LoVo (cell line): ENCODE measurements at places on chromosomes 4 and X.

DNA sequence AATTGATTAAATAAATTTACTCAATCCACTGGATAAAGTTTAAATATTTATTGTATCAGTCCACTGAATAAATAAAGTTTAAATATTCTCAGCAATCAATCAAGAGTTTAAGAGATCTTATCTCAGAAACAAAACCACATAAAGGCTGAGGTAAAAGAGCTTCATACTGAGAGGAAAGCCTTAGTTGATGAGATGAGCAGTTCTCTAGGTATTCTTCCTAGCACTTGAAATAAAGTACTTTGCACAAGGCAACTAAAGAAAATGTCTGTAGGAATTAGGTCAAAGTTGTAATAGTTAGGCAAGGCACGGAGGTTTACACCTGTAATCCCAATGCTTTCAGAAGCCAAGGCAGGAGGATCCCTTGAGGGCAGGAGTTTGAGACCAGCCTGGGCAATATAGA lies 63.5 kb downstream of the UCHL1 start:
- peak; percentile 44 for DNase-seq

GRCh38 chr4:188688956-188689355 lies 549.7 kb downstream of the TRIML1 start:
- no peak for DNase-seq

DNA sequence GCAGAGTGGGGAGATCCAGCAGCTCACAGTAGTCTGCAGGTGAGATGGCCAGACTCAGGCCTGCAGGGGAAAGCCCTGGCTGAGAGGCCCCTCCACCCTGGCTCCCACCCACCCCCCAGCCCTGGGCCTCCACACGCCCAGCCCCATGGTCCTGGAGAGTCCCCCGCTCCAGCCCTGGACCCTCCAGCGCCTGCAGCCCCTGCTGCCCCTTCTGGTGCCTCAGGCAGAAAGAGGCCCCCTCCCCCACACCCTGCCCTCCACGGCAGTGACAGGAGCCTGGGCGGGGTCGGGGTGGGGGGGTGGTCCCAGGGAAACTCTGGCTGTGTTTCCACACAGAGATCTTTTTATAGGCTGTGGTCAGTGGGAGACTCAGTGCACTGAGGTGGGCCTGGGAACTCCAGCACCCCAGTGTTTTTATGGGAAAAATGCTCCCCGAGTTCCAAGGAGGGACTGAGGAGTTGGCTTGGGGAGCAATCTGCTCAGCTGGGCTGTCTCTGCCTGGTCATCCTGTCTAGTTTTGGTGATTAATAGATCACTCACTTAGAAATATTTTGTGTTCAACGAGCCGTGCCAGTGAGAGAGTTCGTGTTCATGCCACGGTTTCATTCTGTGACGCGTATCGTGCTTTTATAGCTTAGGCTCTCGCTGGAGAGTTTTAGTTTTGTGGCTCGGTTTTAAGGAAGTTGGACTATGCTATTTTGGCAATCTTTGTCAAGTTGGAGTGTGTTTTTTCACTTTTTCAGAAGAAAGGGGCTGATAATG lies 53.1 kb upstream of the HGFAC start:
- DNase-seq = no peak

DNA sequence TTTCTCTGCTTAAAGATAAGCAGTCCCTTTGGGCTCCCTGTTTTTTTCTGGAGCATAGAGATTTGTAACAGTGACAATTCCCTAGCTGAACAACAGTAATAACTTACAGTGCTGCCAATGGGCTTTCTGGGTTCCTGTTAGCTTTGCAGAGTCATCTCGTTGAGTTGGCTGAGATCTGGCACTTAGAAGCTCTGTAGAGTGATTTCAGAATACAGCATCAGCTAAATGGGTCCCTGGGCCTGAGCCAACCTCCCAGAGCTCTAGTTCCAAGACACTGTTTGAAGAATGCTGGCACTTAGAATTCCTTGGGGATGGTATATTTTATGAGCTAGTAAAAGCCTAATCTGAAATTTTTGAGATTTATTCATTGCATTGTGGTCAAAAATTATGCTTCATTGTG lies 43.5 kb upstream of the SERTM2 start:
- no peak for DNase-seq

DNA sequence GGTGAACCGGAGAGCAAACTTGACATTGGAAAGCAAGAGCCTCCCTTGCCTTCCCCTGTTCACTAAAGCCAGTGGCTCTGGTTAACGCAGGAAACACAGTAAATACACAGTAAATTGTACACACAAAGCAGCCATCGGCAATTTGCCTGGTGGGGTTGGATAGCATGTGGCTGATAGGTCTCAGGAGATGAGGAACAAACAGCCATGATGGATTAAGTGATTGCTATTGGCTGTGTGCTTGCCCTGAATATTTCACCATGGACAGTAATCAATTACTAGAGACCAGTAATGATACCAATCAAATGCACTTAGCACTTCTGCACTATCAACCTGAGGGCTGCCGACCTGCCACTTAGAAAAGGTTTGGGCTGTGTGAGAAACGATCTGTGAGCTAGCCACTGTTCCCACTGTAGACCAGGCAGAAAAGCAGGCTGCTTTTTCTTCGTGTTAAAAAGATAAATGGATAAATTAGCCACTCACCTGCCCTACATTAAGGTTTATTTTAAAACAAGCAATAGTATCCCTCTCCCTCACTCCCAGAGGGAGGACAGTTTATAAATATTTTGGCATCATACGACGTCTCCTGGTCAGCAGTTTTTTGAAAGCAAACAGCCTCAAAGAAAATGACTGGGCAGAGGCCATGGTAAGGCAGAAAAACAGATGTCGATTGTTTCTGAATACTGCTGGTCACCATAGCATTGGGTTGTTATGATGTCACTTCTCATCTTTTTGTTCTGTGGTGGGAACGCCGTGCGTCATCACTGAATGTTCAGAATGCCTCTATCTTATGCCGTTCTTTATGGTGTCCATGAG lies 167.1 kb downstream of the MAML3 start:
- DNase-seq = no peak

GRCh38 chrX:130167040-130167439 lies 1.4 kb upstream of the AIFM1 start:
- DNase-seq = no peak

- DNase-seq = peak; percentile 19
Measured at GRCh38 chr4:72209600-72209999, 177.8 kb downstream of the NPFFR2 start.

GRCh38 chr4:81404294-81404693 lies 67.4 kb downstream of the RASGEF1B start:
- no peak for DNase-seq

DNA sequence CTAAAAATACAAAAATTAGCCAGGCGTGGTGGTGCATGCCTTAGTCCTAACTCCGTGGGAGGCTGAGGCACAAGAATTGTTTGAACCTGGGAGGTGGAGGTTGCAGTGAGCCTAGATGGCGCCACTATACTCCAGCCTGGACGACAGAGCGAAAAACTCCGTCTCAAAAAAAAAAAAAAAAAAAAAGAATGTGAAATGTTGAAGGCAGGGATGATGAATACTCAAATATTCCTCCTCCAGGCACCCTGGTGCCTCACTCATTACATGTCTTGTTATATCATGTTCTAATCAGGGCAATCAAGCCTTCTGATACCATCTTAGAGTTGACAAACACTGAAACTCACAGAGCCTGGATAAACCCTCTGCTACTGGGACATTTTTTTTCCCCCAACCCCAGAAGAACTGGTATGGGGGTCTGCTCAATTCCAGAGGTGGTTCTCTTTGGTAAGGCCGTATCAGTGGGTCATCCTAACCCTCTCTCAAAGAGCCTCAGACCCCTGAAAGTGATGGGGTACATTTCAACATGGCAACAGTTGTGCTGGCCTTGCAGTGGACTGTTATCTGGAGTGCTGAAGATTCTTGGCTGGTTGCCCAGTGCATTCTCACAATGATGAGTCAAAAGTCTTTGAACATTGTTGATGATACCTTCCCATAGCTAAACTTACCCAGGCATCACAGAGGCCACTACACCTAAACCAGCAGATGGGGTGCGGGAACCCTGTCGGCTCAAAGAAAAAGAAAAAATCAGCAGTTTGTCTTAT lies 2.4 kb upstream of the SH3KBP1 start:
- DNase-seq = peak; percentile 72

DNA sequence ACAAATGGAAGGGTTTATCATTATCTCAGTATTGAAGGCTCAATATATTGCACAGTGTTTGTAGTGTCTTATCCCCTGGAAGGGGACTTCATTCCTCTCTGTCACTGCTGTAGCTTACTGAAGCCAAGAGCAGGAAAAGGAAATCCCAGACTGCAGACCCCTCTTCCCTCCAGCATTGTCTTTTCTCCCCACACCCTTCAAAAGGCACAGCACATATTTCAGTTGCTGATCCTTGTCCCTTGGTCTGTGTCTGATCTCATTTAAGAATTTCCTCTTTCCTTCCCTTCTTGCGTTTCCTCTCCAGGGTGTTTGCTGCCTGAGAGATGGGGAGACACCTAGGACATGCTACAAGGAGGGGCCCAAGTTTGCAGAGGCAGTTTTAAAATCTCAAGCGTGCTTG lies 40.1 kb downstream of the STIM2 start:
- DNase-seq = no peak

DNA sequence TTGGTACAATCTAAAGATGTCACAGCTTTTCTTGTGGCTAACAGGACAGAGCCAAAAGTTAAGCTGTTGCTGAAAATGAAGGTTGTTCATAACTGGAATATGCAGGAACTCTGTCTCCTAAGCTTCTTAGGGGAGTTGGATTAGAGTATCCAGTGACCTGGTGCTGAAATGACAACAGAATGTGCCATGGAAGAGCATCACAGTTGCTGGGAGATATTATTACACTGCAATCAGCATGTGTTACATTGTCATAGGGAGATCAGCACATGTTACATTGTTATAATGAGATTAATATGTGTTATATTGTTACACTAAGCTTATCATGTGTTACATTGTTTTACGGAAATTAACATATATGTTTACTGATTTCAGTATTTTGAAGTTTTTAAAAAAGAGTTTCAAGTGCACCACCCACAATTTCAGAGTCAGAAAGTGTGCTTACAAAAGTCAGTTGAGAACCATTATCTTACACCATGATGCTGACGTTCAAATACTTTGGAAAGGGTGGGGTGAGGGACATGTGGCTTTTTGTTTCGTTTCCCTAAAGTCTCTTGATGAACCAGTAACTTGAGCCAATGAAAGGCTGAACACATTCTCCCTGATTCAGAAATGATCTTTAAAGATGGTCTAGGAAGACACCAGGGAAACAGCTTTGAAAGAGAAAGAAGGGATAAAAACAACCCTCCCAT lies 113.4 kb downstream of the DRD5 start:
- DNase-seq = no peak

GRCh38 chrX:41389311-41389888 lies 55.4 kb downstream of the DDX3X start:
- peak; percentile 52 for DNase-seq

GRCh38 chrX:133638285-133638684 lies 223.0 kb upstream of the GPC4 start:
- no peak for DNase-seq

DNA sequence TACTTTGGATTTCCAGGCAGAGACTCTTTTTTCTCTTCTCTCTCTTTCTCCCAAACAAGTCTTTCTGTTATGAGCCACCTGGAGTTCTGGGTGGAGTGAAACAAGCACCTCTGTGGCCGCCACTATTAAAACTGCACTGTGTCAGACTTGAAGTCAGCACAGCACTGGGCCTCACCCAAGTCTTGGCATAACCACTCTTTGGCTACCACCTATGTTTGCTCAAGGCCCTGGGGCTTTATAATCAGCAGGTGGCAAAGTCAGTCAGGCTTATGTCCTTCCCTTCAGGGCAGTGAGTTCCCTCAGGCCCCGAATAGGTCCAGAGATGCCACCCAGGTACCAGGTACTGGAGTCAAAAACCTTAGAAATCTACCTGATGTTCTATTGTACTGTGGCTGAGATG lies 52.4 kb downstream of the ITIH6 start:
- DNase-seq = no peak

DNA sequence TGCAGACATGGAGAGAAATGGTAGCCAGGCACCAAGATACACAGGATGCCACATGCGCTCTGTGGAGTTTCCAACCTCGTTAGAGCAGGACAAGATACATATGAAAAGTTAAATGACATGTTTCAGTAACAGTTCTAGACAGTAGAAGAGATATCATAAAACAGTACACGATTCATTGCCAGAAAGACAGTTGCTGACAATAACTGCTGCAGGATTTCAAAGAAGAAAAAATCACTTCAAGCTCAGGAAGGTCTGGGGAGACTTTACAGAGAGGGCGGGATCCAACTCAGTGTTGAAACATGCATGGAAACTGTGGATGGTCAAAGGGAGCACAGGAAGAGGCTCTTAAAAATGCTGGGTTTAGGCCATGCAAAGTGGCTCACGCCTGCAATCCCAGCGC lies 31.0 kb downstream of the DCTD start:
- DNase-seq = no peak

DNA sequence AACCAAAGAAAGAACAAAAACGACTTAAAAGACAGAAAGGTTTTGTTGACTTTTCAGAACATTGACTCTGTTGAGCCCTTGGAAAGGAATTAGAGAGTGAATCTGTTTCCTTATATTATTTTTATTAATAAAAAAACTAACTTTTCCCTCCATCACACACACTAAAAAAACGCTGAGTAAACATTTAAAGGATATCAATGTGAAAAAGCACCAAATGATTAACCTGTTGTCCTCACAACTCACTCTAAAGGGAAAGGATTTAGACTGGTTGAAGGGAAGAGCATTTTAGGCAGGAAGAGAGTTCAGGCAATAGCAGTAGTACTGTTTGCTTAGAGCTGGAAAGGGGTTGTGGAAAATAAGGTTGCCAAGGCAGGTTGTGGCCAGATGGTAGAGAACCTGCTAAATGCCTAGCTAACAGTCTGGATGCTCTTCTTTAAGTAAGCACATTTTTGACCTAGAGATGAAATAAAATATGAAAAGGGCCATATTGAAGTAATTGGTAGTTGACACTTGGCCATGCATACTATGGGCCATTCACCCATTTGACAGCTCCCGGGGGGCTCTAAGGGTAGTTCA lies 98.0 kb upstream of the NDP start:
- DNase-seq = no peak

- no peak for DNase-seq
Measured at GRCh38 chr4:150628073-150628472, 46.1 kb downstream of the MAB21L2 start.

- DNase-seq = no peak
Measured at GRCh38 chr4:123298261-123298660, 98.3 kb upstream of the SPRY1 start.

DNA sequence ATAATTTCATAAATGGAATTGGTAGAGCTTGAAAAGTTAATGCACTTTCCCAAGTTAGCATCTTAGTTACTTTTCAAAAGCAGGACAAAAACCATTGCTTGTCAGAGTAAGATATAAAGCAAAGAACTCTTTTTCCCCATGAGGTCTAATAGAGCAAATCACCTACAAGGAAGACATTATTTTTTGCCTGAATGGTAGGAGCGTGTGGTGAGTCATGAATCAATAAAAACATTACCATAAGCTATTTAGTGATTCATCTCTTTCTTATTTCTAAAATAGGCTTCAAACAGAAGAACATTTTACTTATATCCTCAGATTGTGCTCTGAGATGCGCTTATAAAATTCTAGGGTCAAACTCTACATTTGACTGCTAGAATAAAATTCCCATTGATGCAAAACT lies 109.4 kb upstream of the GPRIN3 start:
- peak; percentile 8 for DNase-seq

- no peak for DNase-seq
Measured at GRCh38 chrX:11265352-11265751, 27.9 kb upstream of the AMELX start.
